ENCODE measurements at places on chromosomes 4 and X. TPM values are rescaled to one million over a fixed set of nuclear protein-coding genes. Genes with fewer than 3 reads are reported as not detected.

FGFBP1 gene
- not detected for total RNA-seq

PGAM4 gene
- total RNA-seq = not detected

HTR2C gene
- not detected for total RNA-seq

F8A2 gene
- total RNA-seq = not detected

MAGEA2 gene
- not detected for total RNA-seq

PTPN13 gene
- total RNA-seq = 20.9 TPM

DNA sequence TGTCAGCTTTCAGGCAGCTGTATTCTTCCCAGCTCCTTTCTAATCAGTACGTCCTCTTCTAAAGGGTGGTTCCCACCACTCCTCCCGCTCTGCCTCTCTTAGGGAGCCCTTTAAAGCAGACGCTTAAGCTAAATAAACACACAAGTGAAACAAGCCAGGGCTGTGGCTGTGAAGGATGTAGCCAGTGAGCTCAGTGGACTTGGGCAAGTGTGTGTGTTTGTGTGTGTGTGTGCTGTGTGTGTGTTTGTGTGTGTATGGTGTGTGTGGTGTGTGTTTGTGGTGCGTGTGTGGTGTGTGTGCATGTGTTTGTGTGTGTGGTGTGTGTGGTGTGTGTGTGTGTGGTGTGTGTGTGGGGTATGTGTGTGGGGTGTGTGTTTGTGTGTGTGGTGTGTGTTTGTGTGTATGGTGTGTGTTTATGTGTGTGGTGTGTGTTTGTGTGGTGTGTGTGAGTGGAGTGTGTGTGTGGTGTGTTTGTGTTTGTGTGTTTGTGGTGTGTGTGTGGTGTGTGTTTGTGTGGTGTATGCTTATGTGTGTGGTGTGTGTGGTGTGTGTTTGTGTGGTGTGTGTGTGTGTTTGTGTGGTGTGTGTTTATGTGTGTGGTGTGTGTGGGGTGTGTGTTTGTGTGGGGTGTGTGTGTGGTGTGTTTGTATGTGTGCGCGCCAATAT is 283.3 kb downstream of the PTTG2 start:
- DNase-seq = no peak

DNA sequence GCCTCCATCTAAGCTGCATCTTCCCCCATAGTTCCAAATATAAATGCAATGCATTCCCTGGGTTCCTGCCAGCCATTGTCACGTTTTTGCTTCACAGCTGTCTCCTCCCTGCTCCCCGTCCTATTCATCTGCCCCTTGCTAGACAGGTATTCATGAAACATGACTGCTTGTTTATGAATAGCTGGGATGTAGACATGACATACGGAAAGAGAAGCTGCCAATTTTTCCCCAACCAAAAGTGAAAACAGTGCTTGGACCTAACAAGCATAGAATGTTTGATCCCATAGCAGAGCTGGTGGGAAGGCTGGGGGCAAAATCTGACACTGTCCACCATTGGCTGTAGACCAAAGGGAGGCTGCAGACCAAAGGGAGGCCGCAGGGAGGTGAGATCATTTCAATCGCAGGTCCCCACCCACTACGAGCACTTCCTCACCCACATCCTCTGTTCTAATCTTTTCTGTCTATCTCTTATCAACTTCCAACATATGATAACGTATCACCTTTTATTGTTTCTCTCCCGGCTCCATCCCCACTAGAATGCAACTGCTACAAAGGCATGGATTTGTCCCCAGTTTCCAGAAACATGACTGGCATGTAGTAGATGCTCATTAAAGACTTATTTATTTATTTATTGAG is 8.5 kb upstream of the GYG2 start:
- DNase-seq = no peak

GRCh38 chr4:25307596-25307995 is 5.0 kb upstream of the ZCCHC4 start:
- DNase-seq = no peak

DNA sequence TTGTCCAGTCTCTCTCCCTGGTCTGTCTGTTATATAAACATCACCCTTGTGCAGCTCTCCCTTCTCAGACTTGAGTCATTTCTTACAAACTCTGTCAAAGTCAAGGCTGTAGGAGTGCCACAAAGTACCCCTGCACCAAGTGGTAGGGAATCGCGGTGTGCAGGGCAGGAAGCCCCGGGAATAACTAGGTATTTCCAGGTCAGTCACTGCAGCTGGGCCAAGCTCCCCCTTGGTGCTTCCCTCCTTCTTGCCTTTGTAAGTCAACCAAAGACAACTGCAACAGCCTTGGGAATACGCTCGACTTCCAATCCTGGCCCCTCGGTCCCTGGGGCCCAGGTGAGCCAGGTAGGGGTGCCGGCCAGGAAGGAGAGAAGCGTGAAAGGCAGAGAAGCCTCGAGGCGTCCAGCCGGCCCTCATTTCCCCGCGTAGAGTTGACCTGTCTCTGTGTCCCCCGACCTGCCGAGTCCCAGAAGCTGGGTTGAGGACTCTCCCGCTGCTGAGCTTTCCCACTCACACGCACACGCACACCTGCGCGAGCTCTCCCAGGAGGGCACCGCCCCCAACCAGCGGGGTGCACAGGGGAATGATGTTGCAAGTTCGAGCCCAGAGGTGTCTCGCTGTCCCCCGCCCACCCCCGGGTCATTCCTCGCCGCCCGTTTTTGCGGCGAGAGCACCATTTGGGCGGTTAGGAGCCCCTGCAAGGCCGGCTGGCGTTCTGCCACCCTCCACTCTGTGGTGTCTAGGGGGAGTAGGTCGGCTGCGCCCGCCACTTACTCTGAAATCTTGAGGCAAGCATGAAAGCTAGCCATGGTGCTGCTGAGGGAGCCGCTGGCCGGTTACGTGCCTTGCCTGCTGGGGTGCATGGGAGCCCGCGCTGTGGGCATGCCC is 22.8 kb upstream of the KIAA1210 start:
- DNase-seq = no peak

- no peak for DNase-seq
Observed at GRCh38 chr4:29058531-29058930, 1661.6 kb upstream of the PCDH7 start.

DNA sequence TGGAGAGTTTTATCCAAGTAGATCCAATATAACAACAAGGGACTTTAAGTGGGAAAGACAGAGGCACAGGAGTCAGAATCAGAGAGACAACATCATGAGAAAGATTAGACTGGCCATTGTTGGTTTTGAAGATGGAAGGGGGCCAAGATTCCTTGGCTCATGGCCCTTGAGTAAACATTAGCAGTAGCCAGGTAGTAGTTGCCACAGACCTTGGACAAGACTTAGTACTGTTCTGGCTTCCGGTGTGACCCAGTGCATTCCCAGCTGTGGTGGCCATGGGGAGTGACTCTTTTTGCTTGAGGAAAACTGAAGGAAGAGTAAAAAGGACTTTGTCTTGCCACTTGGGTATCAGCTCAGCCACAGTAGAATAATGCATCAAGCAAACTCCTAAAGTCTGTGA is 462.2 kb upstream of the CPXCR1 start:
- no peak for DNase-seq

DNA sequence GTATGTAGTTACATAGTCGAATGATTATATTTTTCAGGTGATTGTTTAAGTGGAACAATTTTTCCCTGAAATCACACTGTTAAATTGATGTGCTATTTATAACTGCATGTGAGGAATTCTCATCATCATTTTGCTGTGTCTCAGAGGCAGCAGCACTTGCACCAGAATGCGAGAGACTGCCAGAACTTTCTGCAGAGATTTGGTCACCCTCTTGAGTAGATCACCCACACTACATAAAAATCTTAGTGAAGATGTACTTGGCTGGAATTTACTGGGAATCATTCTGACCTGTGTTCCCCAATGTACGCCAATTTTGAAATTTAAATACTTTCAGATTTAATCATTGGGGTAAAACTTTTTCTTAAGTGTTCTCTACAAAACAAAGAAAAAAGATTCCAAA is 5.4 kb downstream of the UGT2B4 start:
- DNase-seq = no peak

GRCh38 chrX:12874581-12874980 is 7.7 kb downstream of the TLR7 start:
- DNase-seq = no peak

- DNase-seq = no peak
Observed at GRCh38 chrX:102697494-102697893, 14.8 kb upstream of the GPRASP2 start.

Measured in posterior vena cava (tissue), 2 donors.